NCI-H2081 (cell line): ENCODE measurements at places on chromosomes 7 and 10.

DNA sequence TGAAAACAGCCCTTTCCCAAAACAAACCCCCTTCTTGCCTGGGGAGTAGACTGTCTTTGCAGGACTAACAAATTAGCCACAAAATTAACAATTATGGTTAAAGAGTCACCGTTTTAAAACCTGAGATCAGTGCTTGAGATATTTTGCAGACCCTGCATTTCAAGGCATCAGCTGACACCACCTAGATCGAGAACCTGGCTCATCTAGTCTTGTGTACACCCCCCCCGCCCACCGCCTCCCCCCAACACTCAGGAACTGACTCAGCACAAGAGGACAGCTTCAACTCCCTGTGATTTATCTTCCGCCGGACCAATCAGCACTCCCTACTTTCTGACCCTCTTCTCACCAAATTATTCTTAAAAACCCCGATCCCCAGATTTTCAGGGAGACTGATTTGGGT, 737.1 kb downstream of the PHTF2 start:
- no peak for DNase-seq

DNA sequence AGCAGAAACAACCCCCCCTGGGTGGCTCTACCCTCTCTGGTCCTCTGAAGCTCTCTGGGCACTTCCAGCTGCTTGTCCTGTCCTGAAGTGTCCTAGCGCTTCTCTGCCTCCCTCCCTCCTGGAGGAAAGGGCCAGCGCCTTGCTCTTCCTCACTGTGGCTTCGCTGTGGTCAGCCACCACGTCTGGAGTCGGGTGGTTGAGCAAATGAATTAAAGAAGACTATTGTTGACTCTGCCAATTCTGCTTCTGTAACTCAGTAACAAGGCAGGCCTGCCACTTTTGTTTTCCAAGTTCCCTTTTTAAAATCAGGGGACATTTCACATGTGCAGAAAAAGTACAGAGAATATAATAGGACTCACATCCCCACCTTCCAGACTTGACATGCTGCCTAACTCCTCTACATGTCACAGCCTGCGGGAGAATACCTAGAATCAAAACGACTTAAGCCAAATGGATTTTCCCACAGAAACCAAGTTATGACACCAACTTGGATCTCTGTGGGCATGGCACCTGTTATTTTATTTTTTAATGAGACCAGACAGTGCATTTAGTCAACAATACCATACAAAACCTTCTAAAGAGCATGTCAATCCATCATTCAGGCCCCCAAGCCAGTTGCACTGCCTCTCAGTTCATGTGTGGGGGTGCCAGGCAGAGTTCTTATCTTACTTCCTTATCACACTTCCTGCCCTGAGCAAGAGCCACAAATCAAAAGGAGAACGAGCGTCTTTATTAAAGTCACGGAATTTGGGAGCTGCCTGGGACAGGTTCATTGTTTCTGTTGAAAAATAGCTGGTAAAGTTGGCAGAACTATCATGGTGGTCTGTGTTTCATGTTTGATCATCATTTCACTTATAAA, 6.8 kb downstream of the FFAR4 start:
- DNase-seq: no peak

- no peak for DNase-seq
These were observed 15.3 kb upstream of the MAPK8 start for GRCh38 chr10:48291190-48291589.

GRCh38 chr10:127275272-127275671, 78.9 kb upstream of the INSYN2A start:
- no peak for DNase-seq

- no peak for DNase-seq
These were observed 241.5 kb upstream of the PTER start for GRCh38 chr10:16195178-16195769.

DNA sequence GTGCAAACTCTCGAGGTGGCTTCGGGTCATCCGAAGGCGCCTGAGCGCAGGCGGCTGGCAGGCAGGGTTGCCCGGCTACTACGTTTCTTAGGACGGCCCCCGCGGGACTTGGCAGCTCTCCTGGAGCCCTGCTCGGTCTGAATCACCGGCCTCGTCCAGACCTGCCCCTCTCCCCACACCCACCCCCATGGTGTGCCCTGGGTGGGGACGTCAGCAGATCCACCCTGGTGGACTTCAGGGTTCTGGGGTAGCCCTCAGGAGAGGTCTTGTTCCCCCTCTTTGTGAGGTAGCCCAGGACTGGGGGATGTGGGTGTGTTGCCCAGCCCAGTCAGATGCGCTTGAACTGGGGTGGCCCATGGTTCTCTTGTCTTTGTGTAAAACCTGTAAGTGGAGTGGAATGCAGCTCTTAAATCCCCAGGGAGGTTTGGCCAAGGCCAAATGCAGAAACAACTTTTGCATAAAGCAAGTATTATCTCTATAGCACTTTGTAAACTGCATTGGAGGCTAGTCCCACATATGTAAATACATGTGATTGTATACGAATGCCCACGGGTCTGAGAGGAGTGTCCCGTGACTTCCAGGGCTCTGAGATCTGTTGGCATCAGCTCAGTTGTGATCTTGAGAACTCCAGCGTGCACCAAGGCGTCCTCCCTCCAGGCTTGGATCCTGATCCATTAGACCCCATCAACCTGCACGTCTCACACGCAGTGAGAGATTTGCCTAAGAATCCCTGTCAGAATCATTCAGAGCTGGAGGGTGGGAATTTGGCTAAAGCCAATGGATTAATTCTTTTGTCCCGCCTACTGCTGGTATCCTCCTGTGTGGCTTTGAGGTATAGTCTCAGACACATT, 1.8 kb downstream of the PFKFB3 start:
- DNase-seq: no peak

- DNase-seq: no peak
These were observed 18.6 kb upstream of the GATA3 start for GRCh38 chr10:8035641-8036470.
